ENCODE measurements at places on chromosomes 6 and 20.

GRCh38 chr20:59471653-59472421, 132.5 kb upstream of the PHACTR3 start:
- DNase-seq: no peak

- DNase-seq: no peak
Measured at GRCh38 chr20:1435337-1435699, 31.3 kb downstream of the NSFL1C start.

- no peak for DNase-seq
Measured at GRCh38 chr20:51003753-51004152, 19.2 kb downstream of the KCNG1 start.

- DNase-seq: no peak
Measured at GRCh38 chr20:44247131-44247571, at the start of gene GDAP1L1. Gene GDAP1L1 (plus strand): TSS chr20:44247308. CDS start chr20:44247335, 27 bp downstream.

DNA sequence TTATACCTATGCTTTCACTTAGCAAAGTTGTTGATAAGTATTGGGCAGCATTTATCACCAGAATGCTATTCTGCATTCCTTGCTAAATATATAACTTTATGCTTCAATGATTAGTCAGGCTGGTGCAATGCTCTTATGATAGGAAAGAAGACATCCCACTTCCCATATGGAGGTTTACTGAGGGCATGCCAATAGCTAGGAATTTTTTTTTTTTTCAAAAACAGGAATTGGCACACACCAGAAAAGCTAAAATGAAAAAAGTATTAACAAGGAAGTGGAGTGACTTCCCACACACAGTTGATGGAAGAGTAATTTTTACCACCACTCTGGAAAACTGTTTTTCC, 90.8 kb downstream of the FRK start:
- no peak for DNase-seq
